Activated CD4-positive, alpha-beta T cell treated with anti-CD3 and anti-CD28 coated beads for 24 hours (primary cell): ENCODE measurements at places on chromosomes 2 and 18.

DNA sequence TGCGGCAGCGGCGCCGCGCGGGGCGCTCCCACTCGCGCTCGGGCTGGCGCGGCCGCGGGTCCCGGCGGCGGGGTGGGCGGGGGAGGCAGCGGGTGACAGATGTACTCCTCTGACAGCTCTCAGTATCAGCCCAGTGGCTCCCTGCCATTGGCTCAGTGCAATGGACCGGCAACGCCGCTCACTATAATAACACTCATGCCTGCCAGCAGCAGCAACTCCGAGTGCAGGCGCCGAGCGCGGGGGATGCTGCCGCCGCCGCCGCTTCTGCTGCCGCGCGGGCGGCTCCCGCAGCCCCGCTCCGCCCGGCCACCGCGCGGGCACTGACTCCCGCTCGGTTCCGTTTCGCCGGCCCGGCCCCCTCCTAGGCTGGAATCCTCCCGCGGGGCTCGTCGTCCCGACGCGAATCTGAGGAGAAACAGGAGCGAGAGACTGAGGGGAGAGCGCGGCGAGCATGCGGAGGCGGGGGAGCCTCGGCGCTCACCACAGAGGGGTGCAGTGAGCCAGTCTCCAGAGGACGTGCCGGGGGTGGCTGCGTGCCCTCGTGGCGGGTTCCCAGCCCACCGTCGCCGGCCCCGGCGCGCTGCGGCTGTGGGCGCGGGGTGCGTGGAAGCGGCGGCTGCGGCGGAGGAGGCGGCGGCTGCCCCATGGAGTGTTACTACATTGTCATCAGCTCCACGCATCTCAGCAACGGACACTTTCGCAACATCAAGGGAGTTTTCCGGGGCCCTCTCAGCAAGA, at the start of gene ZNF804A:
TSS of gene ZNF804A (plus strand) at position 214 of the 738 bp plus-strand sequence. CDS start at position 645, 431 bp downstream.
- no peak for DNase-seq

DNA sequence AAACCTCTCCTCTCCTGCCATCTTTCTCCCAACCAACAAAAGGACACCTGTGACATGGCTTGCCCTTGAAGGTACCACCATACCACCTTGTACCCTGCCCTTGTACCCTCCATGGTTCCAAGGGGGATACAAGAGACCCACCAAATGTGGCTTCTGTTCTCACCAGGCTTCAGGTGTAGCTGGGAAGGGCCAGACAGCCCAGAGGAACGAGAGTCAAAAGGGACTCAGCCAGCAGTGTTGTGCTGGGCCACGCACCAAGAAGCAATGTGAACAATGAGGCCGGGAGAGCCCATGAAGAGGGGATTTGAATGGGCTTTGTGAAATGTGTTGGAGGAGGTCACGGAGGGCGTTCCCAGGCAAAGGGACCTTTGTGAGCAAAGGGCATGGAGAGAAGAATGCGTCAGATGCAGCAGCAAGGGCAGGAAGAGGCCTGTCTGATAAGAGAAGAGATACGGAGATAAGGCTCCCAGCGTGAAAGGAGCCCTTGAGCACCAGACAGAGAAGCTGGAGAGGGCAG, 48.6 kb downstream of the PLB1 start:
- no peak for DNase-seq

DNA sequence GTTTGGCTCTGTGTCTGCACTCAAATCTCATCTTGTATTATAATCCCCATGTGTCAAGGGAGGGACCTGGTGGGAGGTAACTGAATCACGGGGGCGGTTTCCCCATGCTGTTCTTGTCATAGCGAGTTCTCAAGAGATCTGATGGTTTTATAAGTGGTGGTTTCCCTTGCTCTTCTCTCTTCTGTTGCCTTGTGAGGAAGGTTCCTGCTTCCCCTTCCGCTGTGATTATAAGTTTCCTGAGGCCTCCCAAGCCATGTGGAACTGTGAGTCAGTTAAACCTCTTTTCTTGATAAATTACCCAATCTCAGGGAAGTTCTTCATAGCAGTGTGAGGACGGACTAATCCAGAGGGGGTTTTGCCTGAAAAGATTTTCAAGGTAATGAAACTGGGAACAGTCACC, 245.4 kb downstream of the GALR1 start:
- DNase-seq: no peak

GRCh38 chr2:54675738-54676137, 47.7 kb upstream of the EML6 start:
- DNase-seq: no peak

DNA sequence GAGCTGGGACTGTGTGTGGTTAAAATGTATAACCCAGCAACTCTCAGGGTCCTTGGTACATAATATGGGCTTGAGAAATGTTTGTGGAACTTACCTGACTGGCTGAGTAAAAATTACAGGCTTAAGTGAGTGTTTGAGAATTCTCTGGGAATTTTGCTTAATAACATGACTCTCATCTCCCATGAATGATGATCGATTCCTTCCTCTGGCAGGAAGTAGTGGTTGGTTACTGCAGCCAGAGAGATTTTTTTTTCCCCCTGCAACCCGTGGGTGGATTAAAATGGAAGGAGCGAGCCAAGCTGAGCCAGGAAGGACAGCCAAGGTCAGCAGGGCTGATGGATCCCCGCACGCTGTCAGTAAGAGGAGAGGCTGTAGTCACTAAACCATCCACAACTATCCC, 40.6 kb upstream of the RFX8 start:
- DNase-seq: no peak

DNA sequence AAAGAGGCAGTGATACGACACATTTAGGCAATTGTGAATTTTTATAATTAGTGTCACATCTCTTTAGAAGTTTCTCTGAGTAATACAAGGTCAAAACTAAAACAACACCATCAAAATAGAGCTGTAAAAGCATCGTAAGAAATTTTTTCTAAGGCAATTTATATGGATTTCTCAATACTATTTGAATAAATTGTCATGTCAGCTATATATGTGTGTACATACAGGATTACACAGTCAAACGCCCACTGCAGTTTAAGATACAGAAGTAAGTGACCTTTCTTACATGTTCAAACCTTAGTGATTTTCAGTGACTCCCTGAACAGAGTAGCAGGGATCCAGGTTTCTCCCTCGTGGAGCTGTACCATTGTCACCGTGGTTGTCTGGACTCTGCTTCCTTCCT, 129.1 kb upstream of the CBLN2 start:
- no peak for DNase-seq

DNA sequence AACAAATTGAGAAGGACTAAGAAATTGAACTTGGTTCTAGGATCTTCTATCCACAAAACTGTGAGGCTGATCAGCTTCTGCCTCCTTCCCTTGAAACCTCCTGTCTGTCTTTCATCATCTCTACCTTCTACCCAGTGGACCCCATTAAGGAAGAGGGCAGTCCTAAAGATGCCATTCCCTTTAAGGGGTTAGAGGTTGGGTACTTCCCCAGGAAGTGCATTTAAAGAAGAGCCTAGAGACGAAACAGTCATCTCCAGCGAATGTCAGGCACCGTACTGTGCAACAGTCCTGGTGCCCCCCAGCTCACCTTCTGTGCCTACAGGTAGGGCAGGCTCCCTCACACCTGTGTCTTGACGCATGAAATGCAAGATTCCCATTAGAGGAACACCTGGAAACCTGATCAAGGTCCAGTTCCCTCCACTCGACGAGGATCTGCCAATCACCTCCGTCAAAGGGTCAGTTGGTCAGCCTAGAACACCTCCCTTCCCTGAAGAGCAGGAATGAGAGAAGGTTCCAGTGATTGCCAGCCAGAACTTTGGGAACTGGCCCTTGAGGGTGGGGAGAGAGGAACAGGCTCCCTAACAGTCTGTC, 20.9 kb downstream of the LOXHD1 start:
- DNase-seq: no peak

GRCh38 chr2:196939371-196939770, 12.9 kb upstream of the PGAP1 start:
- DNase-seq: no peak

- no peak for DNase-seq
Observed at GRCh38 chr2:238286551-238286950, 1.9 kb downstream of the PER2 start.

DNA sequence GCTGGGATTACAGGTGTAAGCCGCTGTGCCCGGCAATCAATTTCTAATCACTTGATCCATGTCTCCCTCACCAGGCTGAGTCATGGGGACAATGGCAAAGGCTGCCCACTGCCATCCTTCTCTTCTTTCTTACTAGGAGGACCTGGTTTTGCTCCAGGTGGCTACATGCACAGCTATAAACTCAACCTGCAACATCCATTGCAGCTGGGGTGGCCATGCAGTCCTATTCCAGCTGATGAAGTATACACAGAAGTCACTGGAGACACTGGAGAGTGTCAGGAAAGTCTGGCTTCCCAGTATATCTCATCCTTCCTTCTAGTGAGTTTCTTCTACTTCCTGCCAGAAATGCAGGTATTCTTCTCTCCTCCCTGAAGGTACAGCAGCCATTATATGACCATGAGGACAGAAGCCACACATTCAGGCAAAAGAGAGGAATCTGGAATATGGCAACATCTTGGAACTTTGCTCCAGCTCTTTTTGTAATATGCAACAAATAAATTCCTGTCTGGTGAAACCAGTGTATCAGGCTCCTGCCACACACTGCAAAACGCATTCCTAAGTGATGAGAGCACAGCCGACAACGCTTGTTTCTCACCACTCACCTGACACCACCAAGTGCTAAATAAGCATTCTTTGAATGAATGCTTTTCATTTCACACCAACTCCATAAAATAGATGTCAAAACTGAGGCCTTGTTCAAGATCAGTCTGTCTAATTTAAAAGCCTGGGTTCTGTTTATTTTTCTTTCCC, 32.3 kb downstream of the SCTR start:
- no peak for DNase-seq

DNA sequence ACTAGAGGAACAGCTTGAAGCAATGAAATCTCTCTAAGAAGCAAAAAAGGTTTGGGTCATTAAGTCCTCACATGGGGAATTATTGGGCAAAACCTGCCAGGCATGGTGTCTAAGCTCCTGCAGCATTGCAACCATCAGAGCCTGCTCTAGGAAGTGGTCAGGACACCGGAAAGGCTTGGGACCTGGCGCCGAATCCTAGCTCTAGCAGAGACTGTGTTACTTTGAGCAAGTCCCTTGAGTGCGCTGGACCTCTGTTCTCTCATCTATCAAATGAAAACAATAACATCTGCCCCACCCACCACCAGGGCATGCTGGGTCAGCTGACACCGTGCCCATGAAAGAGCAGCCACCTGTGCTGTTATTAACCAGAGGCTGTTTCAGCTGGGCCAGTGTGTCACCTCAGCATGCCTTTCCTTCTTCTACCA, 6.3 kb downstream of the TMEM127 start:
- no peak for DNase-seq

GRCh38 chr2:134395779-134396178, 141.9 kb downstream of the MGAT5 start:
- DNase-seq: no peak
